ENCODE measurements at places on chromosomes 6 and 20.
A peak's percentile ranks its signal among the peaks of the same experiment; 100 is the strongest.

- peak; percentile 52 for DNase-seq
Measured at GRCh38 chr20:13220904-13221297, at the start of gene ISM1. Gene ISM1, plus strand, starts transcription at chr20:13221274. Its CDS starts 503 bp downstream, at chr20:13221777.

GRCh38 chr6:30020626-30021025, 40.4 kb upstream of the POLR1H start:
- DNase-seq, result no peak

GRCh38 chr6:37530297-37530696, 30.6 kb upstream of the CCDC167 start:
- no peak for DNase-seq

DNA sequence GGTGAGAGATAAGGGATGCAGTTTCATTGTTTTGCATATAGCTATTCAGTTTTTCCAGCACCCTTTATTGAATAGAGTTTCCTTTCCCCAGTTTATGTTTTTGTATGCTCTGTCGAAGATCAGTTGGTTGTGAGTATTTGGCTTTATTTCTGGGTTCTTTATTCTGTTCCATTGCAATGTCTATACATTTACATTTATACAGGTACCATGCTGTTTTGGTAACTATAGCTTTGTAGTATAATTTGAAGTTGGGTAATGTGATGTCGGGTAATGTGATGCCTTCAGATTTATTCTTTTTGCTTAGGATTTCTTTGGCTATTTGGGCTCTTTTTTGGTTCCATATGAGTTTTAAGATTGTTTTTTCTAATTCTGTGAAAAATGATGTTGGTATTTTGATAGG, 61.8 kb downstream of the NCOA7 start:
- no peak for DNase-seq

DNA sequence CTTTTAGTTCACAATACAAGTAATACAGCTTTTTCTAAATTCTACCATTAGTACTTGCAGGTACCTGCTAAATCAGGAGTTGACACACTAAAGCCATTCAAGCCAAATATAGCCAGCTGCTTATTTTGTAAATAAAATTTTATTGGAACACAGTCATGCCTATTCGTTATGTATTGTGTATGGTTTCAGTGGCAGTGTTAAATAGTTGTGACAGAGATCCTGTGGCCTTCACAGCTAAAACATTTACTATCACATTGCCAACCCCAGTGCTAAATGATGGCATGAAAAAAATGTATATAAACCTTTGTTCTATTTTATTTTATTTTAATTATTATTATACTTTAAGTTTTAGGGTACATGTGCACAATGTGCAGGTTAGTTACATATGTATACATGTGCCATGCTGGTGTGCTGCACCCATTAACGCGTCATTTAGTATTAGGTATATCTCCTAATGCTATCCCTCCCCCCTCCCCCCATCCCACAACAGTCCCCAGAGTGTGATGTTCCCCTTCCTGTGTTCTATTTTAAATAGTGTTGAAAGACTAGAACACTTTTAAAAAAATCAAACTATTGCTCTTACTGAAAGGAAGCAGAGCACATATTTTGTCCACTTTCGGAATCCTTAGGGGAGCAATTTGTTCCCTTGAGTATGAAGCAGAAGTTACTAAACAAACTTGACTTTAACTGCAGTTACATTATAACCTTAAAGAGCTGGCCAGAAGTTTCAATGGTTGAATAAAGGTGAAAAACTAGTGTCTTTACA, 115.7 kb downstream of the PRIM2 start:
- DNase-seq, result no peak

Data from stimulated activated CD4-positive, alpha-beta T cell treated with anti-CD3 and anti-CD28 coated beads, Interleukin-12 subunit alpha, Interleukin-12 subunit beta, amount 100 ng/mL, for 4 hours (primary cell).